ENCODE measurements at places on chromosomes 4 and X.

DNA sequence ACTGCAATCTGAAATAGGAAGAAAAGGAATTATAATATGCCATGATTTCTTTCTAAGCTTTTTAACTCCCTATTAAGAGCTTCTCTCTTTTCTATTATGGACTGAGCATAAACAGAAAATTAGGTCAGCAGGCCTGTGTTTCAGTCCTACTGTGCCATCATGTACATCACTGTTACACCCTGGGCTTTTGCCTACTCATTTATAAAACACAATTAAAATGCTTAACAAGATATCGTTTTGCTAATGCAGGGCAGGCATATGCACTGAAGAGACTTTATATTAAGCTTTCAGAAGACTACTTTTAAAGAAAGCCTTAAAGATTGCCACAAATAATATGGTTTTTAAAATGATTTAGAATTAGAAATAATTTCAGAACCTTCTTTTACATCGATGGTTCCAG is 828 bp upstream of the BBS12 start:
- DNase-seq = no peak

DNA sequence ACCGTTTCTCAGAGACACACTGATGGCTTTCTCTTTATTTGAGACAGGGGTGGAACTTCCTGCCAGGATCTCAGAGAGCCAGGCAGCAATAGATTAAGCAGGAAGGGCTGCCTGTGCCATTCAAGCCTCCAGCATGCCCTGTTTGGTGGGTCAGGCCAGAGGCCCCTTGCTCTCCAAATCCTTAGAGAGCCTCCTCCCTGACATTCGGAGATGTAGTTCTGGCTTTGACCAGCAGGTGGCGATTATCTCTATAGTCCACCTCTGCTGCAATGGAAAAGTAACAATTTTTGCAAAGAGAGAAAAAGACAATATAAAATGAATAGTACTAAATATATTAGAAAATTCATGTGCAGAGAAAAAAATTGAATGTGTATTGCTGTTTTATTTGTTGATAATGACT is 93.9 kb downstream of the NXF2B start:
- DNase-seq = no peak

GRCh38 chrX:134626434-134626833 is 31.8 kb downstream of the PLAC1 start:
- no peak for DNase-seq

GRCh38 chr4:102344520-102344953 is 745 bp downstream of the SLC39A8 start:
- peak; percentile 50 for DNase-seq

- DNase-seq = no peak
Measured at GRCh38 chr4:126061655-126062054, 746.9 kb downstream of the FAT4 start.

DNA sequence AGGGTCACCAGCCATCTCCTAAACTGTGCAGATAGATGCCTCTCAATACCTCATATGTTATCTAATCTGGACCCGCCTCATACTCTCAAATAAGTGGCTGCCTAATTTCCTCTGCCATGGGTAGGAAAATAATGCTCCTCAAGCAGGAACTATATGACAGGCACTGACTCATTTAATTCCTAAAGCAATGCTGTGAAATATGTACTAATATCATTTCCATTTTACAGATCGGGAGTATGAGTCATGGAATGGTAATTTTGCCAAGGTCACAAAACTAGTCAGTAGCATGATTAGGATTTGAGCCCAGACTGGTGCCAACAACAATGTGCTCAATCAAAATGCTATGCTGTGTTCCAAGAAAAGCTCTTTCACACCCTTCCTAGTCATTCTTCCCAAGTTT is 3.0 kb upstream of the NXT2 start:
- DNase-seq = no peak

DNA sequence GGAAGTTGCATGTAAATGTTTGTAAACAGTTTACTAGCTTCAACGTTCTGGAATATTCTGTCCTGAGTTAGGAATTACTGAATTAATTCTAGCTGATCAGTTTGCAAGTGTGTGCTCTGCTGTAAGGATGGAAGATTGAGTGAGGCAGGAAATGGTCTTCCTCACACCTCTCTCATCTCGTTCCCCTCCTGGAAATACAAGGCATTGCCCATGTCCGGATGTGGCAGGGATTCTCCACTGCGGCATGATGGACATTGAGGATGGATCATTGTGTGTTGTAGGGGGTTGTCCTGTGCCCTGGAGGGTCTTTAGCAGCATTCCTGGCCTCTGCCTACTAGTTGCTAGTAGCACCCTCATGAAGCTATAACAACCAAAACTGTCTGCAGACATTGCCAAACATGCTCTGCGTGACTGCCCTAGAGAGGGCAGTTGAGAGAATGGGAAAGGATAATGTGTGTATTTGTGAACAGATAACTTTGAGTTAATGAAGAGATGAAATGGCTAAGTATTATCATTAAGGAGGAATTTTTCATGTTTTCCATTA is 12.6 kb downstream of the CA5B start:
- DNase-seq = no peak
